Aorta (tissue), 5 donors: ENCODE measurements at places on chromosomes 6 and 20. TPM values are rescaled to one million over a fixed set of nuclear protein-coding genes. Genes with fewer than 3 reads are reported as not detected.

The SUMO4 gene
- total RNA-seq, result 2.9 TPM

The LPA gene
- total RNA-seq, result not detected

The PAX1 gene
- not detected for total RNA-seq

The TP53TG5 gene
- 0.91 TPM for total RNA-seq

The BLCAP gene
- 68.7 TPM for total RNA-seq

The RHAG gene
- total RNA-seq, result not detected

The NRSN1 gene
- not detected for total RNA-seq

The LAMA5 gene
- 395 TPM for total RNA-seq

The GSTA1 gene
- total RNA-seq, result 1.7 TPM

The ZNF512B gene
- total RNA-seq, result 10.8 TPM

The COL19A1 gene
- total RNA-seq, result 0.42 TPM

The BMP5 gene
- 0.45 TPM for total RNA-seq

The TDRD6 gene
- total RNA-seq, result 1.8 TPM

The OR12D3 gene
- not detected for total RNA-seq

The TSBP1 gene
- not detected for total RNA-seq

The ULBP2 gene
- total RNA-seq, result 0.68 TPM

- no peak for DNase-seq
Measured at GRCh38 chr20:63979229-63979556, 249 bp downstream of the SAMD10 start.

DNA sequence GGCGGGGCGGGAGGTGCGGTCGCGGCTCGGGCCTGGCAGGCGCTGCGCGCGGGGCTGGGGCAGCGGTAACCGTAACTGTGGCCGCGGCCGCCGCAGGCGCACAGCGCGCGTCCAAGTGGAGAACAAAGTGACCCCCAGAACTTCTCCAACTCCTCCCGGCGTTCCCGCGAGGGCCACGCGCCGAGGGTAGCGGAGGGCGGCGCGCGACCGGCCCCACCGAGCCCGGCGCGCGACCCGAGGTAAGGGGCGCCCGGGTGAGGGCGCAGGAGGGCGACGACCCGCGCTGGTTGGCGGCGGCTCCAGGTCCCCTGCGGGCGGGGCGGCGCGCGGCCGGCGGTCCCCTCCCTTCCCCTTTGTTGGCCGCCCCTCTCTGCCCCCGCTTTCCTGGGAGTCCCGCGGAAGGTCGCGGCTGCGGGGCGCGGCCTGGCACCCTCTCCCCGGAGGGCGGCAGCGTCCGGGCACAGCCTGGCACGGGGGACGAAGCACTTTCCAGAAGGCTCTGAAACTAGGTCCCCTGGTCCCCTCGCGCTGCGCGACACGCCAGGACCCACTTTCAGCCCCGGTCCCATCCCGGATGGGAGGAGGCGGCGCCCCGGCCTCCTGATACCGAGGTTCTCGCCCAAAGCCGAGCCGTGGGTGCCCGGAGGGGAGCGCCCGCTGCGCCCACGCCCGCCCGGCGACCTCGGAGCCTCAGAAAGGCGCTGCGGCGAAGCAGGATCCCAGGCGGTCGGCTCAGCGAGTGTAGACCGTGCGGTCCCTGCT, at the start of gene TIAM2:
Gene TIAM2, plus strand, starts transcription at position 62 of the 762 bp plus-strand sequence. CDS start 133,909 bp downstream, outside the sequence.
- DNase-seq, result peak; percentile 54

DNA sequence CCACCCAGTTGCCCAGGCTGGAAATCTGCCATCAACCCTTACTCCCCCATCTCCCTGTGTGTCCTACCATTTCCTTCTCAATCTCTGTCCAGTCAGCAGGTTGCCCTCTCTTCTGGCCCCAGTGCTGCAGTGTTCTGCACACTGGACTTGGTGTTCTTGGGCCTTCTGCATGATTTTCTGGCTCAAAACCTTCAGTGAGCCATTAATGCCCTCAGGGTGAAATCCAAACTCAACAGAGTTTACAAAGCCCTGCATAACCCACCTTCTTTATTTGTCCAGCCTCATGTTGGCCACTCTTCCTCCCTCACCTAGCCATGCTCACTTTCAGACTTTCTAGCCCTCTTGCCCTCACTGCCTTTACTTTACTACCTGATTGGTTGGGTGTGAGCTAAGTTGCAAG, 5.0 kb upstream of the GSTA3 start:
- DNase-seq, result no peak

GRCh38 chr6:40485795-40486194, 101.4 kb downstream of the LRFN2 start:
- no peak for DNase-seq

DNA sequence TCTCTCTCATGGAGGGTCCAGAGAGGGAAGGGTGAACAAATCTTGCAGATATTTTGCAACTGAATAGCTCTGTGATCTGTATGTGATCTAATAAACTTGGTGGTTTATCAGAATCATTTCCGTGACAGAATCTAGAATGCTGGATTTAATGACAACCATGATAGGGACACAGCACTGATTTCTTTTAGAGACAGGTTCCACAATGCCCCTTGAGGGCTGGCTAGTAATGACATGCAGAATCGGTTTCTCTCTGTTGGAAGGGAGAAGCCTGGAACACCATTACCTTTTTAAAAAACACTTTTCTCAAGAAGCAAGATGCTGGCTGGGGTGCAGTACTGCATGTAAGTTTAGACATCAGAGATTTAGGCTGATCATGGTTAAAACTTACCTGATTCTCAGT, 313.4 kb downstream of the CDH26 start:
- DNase-seq, result no peak

DNA sequence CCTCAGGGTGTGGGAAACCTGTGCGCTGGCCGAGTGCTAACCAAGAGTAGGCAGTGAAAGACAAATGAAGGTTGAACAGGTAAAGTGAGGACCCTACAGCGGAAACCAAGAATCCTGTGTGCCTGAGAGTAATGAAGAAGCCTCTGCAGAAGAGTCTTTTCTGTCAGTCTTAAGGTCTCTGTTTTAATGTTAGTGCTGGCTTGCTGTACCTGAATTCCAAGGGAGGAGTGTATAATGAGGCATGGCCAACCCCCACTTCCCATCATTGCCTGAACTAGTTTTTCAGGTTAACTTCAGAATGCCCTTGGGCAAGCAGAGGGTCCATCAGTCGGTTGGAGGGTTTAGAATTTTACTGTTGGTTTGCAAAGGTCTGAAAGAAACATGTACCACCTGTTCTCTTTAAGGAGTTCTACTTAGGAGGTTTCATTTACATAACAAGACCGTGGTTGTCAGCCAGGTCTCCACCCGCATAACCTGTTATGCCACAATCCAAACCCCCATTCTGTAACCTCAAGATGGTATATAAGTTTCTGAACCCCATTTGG, 589 bp upstream of the PDCD2 start:
- DNase-seq, result no peak

GRCh38 chr6:131640576-131640975, 3.5 kb downstream of the ENPP3 start:
- DNase-seq, result no peak

GRCh38 chr20:57567471-57568079, 6.7 kb downstream of the PCK1 start:
- no peak for DNase-seq

- DNase-seq, result no peak
Measured at GRCh38 chr6:47151232-47151898, 109.2 kb upstream of the ADGRF1 start.

GRCh38 chr6:168109171-168109570, 30.2 kb upstream of the FRMD1 start:
- peak; percentile 55 for DNase-seq

DNA sequence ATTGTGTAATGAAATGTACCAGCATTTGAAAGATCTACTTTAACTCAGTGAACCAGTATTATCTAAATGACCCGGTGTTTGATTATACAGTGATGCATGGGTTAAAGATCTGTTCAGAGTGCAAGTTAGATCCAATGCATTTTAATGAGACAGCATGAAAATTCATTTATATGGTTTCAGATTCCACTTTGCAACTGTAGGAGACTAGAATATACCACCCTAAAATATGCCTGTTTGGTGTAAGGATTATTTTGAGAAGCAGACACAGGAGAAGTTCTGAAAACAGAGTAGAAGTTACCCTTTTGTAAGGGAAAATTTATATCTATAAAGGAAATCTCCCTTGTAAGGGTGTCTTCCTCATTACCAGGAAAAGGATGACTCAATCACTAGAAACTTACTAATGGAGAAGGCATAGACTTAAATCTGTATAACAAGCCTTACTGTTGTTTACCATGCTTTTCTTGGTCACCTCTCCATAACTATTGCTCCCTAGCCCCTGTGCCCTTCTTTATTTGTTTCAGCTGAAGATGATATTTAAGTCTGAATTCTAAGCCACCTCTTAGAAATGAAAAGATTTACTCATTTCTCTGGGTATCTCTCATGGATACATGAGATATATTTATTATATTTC, 105.4 kb downstream of the NCOA3 start:
- DNase-seq, result no peak

DNA sequence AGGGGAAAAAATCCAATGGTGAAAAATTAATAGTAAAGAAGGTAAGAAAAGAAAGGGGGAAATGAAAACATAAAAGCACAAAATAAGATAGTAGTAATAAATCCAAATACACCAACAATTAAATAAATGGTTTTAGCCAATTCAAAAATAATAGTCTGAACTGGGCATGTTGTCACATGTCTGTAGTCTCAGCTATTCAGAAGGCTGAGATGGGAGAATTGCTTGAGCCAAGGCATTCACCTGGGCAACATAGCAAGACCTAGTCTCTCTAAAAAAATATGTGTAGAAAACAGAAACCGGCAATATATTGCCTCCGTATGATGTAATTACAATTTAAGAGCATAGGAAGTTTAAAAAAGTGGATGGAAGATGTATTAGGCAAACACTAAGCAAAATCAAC, 311.3 kb upstream of the FERMT1 start:
- DNase-seq, result no peak

DNA sequence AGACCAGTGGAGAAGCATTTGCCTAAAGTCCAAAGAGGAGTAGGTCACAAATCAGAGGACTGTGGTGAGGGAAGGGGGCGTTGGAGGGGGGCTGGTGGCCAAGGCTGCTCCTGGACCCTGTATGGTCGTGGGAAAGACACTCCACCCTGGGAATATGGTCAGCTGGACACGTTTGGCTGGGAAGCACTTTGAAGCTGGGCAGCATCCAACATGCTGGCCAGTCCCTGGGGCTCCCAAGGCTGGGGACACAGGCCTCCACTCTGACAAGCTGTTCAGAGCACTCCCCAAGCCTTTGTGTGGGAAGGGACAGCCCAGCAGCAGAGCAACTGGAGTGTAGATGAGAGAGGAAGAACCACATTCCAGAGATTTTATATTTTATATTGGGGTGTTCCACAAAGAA, 203.2 kb downstream of the ANKRD60 start:
- peak; percentile 36 for DNase-seq

GRCh38 chr6:105832313-105832761, 253.8 kb upstream of the PRDM1 start:
- no peak for DNase-seq

DNA sequence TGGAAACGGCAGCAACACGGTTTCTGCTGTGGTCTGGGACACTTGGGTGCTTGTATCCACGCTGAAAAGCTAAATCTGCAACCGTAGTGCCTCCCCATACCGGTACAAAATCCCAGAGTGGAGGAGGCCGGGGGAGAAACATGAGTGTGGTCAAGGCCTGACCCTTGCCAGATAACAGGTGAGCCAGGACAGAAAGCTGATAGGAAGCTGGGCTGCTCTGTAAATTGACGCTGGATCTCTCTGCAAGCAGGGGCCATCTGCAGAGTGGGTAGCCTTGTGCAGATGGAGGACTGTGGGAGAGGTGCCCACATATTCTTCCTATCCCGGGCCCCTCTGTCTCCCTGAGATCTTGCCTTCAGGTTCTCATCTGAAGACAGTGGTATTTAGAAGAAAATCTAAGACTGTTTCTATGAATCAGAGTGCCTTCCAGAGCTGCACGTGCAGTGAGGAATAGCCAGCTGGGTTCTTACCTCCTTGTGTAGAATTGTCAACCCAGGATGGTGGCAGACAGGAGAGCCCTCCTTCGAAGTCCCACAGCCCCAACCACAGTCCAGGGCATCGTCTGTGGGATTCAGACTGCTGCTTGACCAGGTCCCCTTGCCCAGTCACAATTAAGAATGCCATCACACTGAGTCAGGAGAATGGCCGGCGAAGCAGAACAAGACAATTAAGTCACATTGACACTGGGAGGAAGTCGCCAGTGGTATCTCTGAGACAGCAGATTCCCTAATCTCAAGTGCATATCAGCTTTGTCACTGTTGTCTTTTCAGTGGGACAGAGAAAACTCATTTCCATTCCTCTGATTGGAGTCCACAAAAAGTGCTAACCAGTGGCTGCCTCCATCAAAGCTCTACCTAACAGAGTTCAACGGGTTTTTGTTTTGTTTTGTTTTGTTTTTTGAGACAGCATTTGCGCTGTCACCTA, 100.0 kb upstream of the RIPOR2 start:
- DNase-seq, result no peak

GRCh38 chr6:137816133-137816579, 50.9 kb upstream of the TNFAIP3 start:
- no peak for DNase-seq

DNA sequence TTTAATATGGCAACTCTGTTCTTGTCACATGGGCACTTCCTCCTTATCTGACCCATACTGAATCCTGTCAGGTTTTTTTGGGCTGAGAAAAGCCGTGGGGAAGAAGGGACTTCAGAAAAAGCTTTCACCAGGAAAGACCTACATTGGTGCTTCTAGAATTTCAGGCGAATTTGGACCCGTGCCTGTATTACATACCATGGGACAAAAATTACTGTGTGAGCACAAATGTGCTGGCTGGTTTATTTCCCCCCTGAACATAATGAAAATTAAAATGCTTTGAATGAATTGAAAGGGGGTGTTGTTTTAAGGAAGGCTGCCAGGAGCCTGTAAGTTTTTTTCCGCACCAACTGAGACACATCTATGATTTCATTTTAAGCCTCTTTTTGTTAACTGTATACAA, 29.6 kb downstream of the CAP2 start:
- no peak for DNase-seq

DNA sequence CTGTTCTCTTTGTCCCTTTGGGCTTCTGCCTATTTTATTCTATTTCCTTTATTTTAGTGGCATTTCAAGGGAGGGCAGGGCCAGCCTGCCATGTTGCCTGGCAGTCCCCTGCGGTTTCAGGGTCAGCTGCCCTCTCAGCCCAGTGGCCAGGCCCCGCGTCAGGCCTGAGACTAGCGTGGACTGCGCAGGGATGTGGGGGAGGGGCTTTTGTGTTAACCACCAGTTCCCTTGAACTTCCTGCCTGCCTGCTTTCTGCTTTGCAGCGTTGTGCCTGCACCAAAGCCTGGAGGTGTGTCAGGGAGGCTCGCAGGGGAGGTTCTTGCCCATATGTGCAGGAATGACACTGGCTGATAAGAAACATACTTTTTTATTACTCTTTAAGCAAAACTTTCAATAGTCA, 157.6 kb downstream of the SLC35B3 start:
- DNase-seq, result no peak

- DNase-seq, result no peak
Measured at GRCh38 chr6:117441824-117442264, 16.1 kb upstream of the ROS1 start.

- DNase-seq, result no peak
Measured at GRCh38 chr6:105336986-105337385, 65.9 kb downstream of the PREP start.

GRCh38 chr20:25356271-25356933, 34.2 kb downstream of the ABHD12 start:
- DNase-seq, result no peak

- no peak for DNase-seq
Measured at GRCh38 chr20:61052195-61052750, 199.8 kb upstream of the CDH4 start.

GRCh38 chr20:36975099-36975818, 23.8 kb upstream of the SAMHD1 start:
- no peak for DNase-seq
